ENCODE measurements at places on chromosomes 7 and 10. TPM values are rescaled to one million over a fixed set of nuclear protein-coding genes. Genes with fewer than 3 reads are reported as not detected.

DNA sequence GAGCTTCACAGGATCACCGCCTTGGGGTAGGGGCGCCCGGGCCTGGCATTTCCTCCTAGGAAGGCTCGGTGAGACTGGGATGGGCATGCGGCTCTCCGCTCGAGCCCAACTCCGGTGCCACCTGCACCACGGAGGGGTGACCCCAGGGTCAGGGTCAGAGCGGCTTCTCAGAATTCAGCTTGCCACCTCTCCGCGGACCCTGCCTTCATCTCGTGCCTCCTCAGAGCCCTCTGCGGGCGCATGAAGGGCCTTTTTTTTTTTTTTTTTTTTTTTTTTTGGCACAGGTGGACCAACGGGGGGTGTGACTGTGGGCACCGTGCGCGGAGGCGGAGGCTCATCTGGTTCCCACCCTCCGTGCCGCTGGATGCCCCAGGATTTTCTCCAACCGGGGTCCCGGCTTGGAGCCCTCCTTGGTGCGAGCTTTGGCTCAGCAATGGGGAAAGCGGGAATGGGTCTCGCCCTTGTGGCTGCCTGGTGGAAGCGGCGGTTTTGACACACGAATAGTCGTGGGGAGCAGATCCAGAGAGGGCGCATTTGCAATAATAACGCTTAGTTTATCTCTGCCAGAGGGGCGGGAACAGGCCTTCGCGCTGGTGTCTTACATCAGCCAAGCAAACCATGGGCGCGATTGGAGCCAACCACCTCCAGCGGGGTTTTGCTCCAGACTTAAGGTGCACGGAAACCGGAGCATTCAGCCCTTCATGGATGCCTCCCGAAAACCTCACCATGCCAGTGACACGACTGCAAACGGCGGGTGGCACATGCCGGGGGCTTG, 5.0 kb upstream of the TNRC18 start:
- H3K4me3 ChIP-seq, result no peak overlapping the region
- H3K27me3 ChIP-seq, result peaks cover 57% of the 10 kb centered on the region
- no peak for DNase-seq
- H3K27ac ChIP-seq, result no peak overlapping the region

COL13A1 gene
- not detected for total RNA-seq

GRCh38 chr7:113373863-113374262, 255.5 kb upstream of the SMIM30 start:
- H3K4me3 ChIP-seq, result no peak overlapping the region
- no peaks in the 10 kb centered on the region for H3K4me1 ChIP-seq
- H3K36me3 ChIP-seq, result no peaks in the 10 kb centered on the region
- no peak overlapping the region for H3K27ac ChIP-seq

GRCh38 chr7:28800150-28800549, 158.0 kb downstream of the TRIL start:
- H3K36me3 ChIP-seq, result no peaks in the 10 kb centered on the region
- no peak overlapping the region for H3K27ac ChIP-seq
- DNase-seq, result no peak
- H3K4me1 ChIP-seq, result no peaks in the 10 kb centered on the region
- no peak overlapping the region for H3K4me3 ChIP-seq

GRCh38 chr7:6244021-6244420, 28.4 kb downstream of the CYTH3 start:
- no peaks in the 10 kb centered on the region for H3K4me1 ChIP-seq
- H3K4me3 ChIP-seq, result no peak overlapping the region
- H3K36me3 ChIP-seq, result no peaks in the 10 kb centered on the region
- H3K27me3 ChIP-seq, result peaks cover 31% of the 10 kb centered on the region
- no peak overlapping the region for H3K27ac ChIP-seq
- no peak for DNase-seq

DNA sequence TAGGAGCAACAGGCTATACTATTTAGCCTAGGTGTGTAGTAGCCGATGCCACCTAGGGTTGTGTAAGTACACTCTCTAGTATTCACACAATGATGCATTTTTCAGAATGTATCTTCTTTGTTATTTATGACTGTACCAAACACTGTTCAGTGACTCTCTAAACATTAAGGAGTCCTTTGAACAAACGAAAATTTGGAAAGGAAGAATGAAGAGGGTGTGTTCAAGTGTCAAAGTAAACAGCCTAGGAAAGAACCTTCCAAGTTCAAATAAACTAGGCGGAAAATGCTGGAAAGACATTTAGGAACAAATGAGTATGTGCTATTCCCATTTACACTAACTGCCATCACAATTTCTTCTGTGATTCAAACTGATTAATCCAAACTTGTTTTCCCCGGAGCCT, 142.4 kb downstream of the CHCHD3 start:
- peaks cover 5% of the 10 kb centered on the region for H3K4me1 ChIP-seq
- no peak overlapping the region for H3K4me3 ChIP-seq
- no peaks in the 10 kb centered on the region for H3K27me3 ChIP-seq
- H3K36me3 ChIP-seq, result peaks cover 5% of the 10 kb centered on the region
- H3K27ac ChIP-seq, result no peak overlapping the region

DNA sequence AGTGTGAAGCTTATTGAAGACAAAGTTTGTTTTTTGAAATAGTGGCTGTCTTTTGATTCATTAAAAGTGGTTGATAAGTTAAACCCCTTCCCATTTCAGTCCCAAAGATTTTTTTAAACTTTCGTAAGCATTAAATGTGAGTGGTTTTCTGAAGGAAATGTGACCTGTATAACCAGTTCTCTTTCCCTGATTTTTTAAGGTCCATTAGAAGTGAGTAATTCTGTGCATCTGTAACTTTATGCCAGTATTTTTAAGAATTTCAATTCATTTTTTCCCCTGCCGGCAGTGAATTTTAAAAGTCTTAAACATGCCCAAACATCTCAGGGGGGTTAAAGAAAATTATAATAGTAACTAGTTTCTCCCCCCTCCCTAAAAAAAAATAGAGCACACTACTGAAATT, 254.6 kb upstream of the SP8 start:
- no peaks in the 10 kb centered on the region for H3K4me1 ChIP-seq
- no peak overlapping the region for H3K27ac ChIP-seq
- no peak overlapping the region for H3K4me3 ChIP-seq

DNA sequence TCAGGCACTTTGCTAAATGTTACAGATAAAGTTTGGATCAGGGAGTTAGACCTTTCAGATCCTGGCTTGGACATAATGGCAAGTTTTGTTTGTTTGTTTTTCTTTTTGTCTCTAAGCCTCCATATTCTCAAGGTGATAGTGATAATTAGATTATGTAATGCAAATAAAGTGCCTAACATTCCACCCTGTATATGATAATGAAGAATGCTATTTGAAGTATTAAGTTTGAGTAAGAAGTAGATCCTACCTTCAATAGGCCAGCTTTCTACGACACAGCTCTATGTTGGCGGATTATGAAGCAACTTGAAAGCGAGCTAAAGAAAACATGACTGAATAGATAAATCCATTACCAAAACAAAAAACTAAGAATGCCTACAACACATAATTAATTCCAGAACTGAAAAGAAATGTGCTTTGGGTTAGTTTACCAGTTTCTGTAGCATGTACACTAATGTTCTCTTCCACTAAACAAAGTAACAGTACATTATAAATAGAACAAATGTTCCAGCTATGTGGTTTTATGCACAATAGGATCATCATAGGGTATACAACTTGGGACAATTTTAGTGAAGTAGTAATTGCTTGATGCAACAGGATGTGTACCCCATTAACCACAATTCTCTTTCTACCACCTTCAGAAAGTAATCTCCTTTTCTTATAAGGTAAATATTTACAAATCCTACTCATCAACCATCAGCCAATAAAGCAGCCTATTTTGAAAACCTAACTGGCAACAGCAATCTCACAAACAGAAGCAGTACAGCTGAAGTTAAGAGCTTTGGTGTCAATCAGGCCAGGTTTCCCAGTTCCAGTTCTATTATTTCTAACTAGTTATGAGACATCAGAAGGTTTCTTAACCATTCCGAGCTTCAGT, 1.5 kb downstream of the SEM1 start:
- H3K27ac ChIP-seq, result no peak overlapping the region
- no peak for DNase-seq
- peaks cover 14% of the 10 kb centered on the region for H3K4me1 ChIP-seq
- peaks cover 18% of the 10 kb centered on the region for H3K36me3 ChIP-seq

SPACDR gene
- 2.9 TPM for total RNA-seq

- H3K4me3 ChIP-seq, result no peak overlapping the region
- H3K36me3 ChIP-seq, result peaks cover 3% of the 10 kb centered on the region
- H3K27ac ChIP-seq, result no peak overlapping the region
- no peak for DNase-seq
- H3K4me1 ChIP-seq, result peaks cover 11% of the 10 kb centered on the region
Measured at GRCh38 chr10:31723106-31723750, 205.4 kb downstream of the ARHGAP12 start.

DNA sequence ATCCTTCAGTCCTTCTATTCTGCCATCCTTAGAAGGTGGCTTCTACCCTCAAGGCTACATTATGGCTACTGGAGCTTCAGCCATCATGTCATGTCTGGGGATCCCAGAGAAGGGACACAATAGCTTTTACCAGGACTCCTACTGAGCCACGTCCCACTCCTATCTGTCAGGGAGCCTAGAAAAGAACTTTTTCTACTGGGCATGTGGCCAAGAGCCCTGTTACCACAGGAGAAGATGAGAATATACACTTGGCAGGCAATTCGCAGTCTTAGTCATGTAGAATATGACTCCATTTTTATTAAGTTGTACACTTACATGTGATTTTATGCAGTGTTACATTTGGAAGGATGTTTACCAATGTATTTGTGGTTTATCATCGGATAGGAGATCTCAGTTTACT, 64.6 kb upstream of the KCNMA1 start:
- no peak for DNase-seq
- peaks cover 21% of the 10 kb centered on the region for H3K27me3 ChIP-seq

EPHB6 gene
- 5.6 TPM for total RNA-seq

DNA sequence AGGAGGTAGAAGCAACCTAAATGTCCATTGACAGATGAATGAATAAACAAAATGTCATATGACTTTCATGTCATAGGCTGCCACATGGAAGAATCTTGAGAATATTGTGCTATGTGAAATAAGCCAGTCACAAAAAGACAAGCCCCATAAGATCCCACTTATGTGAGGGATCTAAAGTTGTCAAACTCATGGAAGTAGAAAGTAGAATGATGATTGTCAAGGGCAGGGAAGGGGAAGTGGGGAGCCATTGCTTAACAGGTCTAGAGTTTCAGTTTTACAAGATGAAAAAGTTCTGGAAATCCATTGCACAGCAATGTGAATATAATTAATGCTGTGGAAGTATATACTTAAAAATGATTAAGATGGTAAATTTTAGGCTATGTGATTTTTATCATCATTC, 229.3 kb upstream of the KMT2E start:
- no peaks in the 10 kb centered on the region for H3K36me3 ChIP-seq
- H3K27me3 ChIP-seq, result peaks cover 15% of the 10 kb centered on the region
- H3K4me1 ChIP-seq, result no peaks in the 10 kb centered on the region

GRCh38 chr7:30335763-30336487, 51.5 kb downstream of the ZNRF2 start:
- H3K27ac ChIP-seq, result no peak overlapping the region
- H3K36me3 ChIP-seq, result peaks cover 12% of the 10 kb centered on the region
- peaks cover 3% of the 10 kb centered on the region for H3K27me3 ChIP-seq
- H3K4me3 ChIP-seq, result no peak overlapping the region
- H3K4me1 ChIP-seq, result peaks cover 19% of the 10 kb centered on the region

- no peak for DNase-seq
- H3K4me3 ChIP-seq, result no peak overlapping the region
- no peak overlapping the region for H3K27ac ChIP-seq
- no peaks in the 10 kb centered on the region for H3K4me1 ChIP-seq
- no peaks in the 10 kb centered on the region for H3K36me3 ChIP-seq
Measured at GRCh38 chr7:45450571-45451204, 123.5 kb upstream of the ADCY1 start.

AGFG2 gene
- total RNA-seq, result 124 TPM

DNA sequence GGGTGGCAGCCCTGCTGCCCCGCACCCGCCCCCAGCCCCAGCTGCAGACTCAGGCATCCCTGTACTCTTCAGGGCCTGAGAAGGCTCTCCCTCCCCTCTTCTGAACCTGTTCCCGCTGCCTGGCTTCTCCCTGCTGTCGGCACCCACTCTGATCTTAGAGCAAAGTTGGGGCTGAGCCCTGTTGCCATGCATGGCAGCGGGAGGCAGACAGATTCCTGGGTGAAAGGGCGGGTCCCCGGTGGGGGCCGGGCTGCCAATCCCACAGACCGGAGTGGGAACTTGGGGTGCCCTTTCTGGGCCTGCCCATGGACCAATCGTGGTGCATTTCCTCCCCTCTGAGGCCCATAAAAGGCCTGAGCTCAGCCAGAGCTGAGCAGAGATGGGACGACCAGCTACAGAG, 80.7 kb downstream of the SPDYE5 start:
- H3K27ac ChIP-seq, result no peak overlapping the region
- DNase-seq, result no peak
- no peak overlapping the region for H3K4me3 ChIP-seq
- H3K36me3 ChIP-seq, result no peaks in the 10 kb centered on the region

All from activated T-helper 1 cell treated with anti-CD3 and anti-CD28 coated beads, Interleukin-12 subunit alpha, Interleukin-12 subunit beta, Interleukin-2, Interleukin-4 antibody, amounts not matched to agents 30 ng/mL and 10 ng/mL and 1 ng/mL, durations not matched to agents 14 hours and 24 hours and 36 hours (primary cell).